ENCODE measurements at places on chromosomes 1 and 21.

GRCh38 chr21:32757804-32758203, 13.8 kb downstream of the PAXBP1 start:
- no peak for DNase-seq

- DNase-seq, result no peak
These were observed 16.9 kb upstream of the BCAR3 start for GRCh38 chr1:93698329-93699048.

- DNase-seq, result no peak
These were observed 84.6 kb upstream of the SSX2IP start for GRCh38 chr1:84774669-84775534.

DNA sequence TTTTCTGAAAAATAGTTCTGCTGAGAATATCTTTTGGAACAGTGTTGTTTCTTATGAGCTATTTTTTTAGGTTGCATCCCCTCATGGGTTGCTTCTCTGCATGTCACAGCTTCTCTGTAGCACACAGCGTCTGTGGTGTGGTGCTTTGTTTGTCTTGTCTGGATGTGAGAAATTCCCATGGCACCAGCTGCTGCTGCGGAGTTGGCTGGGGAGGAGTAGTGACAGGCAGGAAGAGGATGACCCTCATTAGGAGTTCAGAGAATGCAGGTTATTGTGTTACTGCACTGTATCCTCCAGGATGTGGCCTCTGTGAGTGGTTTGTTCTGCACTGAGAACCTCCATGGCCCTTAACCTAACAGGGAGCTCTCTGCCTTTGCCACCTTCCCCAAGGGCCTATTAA, 64.8 kb downstream of the TSEN15 start:
- no peak for DNase-seq

GRCh38 chr1:166112425-166112824, 54.4 kb downstream of the FAM78B start:
- no peak for DNase-seq

DNA sequence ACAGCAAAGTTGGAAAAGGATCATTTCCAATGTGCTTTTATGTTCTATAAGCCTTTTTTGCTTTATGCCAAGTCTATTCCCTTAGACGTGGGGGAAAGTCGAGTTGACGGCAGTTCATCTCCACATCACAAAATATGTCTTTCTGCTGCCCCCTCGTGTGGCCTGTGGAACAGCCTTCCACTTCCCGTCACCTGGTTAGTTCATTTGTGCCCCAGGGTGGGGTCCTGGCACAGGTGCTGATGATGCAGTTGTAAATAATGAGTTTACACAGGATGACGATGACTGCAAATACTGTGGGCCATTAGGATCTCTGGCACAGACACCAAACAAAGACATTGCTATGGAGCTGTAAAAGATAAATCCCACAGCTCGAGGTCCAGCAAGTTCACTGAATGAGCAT, 10.0 kb upstream of the OTUD3 start:
- DNase-seq, result no peak

- DNase-seq, result no peak
These were observed 171.0 kb downstream of the LRRC40 start for GRCh38 chr1:70034403-70034802.

GRCh38 chr1:169833179-169833901, 38.6 kb upstream of the METTL18 start:
- DNase-seq, result no peak

GRCh38 chr1:92698932-92699331, 86.0 kb downstream of the EVI5 start:
- no peak for DNase-seq

DNA sequence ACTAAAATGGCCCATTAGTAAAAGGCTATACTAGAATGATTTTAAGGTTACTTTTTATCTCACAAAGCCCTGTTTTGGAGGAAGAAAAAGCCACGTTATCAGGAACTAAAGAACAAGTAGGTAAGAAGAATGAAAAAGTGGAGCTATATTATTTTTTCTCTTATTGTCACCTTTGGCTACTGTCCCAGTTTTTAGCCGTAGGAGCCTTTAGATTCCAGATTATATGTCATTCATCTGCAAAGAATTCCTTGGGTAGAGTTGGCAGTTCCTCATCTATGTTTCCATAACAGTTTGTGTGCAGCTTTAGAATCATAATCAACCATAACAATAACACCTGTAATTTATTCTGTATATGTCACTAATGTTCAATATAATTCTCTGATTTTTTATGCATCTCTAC, 83.8 kb downstream of the TPR start:
- DNase-seq, result no peak

DNA sequence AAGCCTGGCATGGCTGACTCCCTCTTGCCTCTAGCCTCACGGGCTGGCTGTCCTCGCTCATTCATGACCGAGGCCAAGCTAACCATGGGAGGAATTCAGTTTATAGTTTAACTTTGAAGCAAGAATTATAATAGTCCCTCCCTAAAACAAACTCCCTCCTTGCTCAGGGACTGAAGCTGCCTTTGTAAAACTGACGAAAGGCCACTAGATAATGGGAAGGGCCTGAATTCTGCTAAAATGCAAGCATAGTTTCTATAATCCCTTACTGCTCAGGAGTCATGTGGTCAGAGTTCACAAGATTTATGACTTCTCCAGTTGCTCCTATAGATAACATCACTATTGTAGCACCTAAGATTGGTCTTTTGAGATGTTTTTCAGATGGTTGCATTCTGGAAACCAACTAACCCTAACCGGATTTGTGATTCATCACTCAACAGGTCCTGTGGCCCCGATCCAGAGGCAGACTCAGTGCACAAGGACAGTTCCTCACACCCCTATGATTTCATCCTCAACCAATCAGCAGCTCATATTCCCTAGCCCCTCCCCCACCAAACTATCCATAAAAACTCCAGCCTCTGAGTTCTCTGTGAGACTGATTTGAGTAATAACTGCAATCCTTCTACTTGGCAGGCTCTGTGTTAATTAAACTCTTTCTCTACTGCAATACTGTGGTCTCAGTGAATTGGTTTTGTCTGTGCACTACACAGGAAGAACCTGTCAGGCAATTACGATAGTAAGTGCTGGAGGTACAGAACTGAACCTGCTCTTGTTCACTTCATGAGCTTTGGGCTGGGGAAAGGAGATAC, 26.4 kb downstream of the HHIPL2 start:
- no peak for DNase-seq

GRCh38 chr1:171180670-171181069, 4.4 kb upstream of the FMO2 start:
- no peak for DNase-seq

- peak; percentile 92 for DNase-seq
These were observed 2.6 kb upstream of the CC2D1B start for GRCh38 chr1:52368383-52369172.

DNA sequence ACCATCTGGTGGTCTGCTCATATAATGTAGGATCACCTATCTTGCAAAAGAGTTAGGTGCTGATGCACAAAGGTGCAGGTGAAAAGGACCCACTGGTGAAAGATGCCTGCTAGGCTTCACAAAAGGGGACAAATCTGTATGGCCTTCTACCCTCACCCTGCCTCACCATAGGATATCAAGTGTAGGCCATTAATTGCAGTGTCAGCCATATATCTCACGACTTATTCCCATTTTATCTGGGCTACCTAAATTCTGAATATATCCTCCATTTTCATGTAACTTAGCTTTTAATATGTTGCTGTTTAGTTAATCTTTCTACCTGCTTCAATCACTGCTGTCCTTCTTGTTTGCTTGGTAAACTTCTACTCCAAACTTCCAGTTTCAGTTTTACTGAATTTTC, 84.2 kb upstream of the DPH5 start:
- DNase-seq, result no peak

GRCh38 chr1:37240897-37241296, 206.6 kb upstream of the GRIK3 start:
- DNase-seq, result no peak

GRCh38 chr1:110829955-110830553, 42.9 kb upstream of the CD53 start:
- DNase-seq, result peak; percentile 80

DNA sequence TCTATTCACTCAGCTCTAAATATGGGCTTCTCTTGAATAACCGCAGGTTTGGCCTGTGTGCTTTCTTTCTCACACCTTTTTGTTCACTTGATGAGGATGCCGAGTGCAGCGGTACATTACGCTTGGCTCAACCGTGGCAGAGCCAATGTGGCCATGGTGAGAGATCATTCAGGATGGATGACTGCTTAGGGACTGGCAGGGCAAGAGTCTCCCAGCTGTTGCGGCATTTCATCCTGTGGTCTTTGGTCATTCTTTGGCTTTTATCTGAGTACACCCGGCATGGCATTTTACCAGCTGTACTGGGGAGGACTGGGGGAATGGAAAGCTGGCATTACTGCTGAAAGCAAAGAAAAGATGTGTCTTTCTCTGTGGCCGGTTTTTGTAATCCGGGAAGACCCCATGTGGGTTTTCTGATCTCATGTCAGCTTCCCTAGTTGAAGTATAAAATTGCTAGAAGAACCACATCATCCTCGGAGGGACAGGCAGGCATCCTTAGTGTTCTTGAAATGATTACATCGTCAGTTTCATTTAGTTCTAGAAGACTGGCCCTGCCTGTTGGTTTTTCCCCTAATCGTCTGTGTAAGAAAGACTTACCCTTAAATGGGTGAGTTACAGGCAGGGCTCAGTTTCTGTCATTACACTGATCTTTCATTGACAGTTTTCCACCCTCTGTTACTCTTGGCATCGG, 15.1 kb downstream of the PCP4 start:
- no peak for DNase-seq

DNA sequence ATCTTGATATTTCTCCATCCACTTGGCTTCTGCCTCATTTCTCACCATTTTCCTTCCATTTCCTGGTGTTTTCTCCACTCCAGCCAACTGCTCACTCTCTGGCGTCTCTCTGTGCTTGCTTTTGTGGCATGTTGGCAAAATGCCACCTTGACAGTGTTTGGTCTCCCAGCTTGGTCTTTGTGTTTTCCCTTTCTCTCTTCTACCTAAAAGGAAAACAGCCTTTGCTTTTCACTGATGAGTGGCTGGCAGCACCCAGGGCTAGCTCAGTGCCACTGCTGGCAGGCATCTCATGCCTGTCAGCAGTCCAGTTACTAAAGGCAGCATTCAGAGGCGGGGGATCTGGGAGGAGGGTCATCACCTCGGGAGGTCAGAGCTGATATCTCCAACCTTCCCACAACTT, 55.3 kb upstream of the DSCAM start:
- DNase-seq, result no peak

All from activated CD4-positive, alpha-beta T cell treated with anti-CD3 and anti-CD28 coated beads, Interleukin-2, amount 10 ng/mL, durations not matched to agents 24 days and 14 days (primary cell).